ENCODE measurements at places on chromosomes 7 and 10. TPM values are rescaled to one million over a fixed set of nuclear protein-coding genes. Genes with fewer than 3 reads are reported as not detected.

The PRKCQ gene
- under 0.01 TPM for total RNA-seq

The SLC26A3 gene
- total RNA-seq = not detected

GRCh38 chr7:111985798-111986197, 220.4 kb downstream of the DOCK4 start:
- no peak for DNase-seq

- DNase-seq = no peak
These were observed 117.6 kb upstream of the NFE2L3 start for GRCh38 chr7:26034391-26034790.

DNA sequence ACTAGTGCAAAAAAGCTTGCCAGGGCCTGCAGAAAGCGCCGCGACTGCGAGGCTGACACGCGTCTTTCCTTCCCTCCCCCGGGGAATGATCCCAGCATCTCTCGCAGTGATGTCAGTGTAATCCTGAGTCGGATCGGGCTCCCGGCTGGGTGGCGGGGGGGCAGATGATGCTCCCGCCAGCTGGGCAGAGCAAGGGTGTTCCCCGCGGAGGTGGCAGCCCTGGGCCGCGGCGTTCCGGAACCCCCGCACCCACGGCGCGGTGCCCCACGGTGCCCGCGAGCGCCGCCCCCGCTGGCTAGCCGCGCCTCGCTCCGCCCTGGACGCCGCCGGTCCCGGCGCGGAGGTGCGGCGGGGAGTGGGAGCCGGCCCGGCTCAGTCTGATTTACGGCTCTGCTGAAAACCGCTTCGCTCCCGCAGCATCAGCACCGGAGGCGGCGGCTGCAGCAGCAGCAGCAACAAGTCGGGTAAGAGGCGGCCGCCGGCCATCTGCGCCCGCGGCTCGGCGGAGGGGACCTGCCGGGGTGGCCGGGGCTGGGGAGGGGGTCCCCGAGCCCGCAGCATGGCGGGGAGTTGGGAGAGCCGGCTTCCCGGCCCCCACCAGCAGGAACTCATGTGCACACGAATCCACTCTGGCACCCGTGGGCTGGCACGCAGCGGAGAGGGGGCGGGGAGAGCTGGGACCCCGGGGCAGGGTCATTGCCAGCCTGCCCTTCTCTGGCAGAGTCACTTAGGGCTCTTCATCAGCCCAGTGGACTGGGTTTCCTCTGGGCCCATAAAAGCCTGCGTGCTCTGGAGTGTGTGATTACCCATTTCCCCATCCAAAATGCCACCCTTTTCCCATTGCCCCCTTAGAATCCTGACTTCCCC, at the start of gene ZNF365:
ZNF365 (plus strand) TSS at position 375 of the 867 bp plus-strand sequence. CDS start 1,825 bp downstream, outside the sequence.
- peak; percentile 47 for DNase-seq
